ENCODE measurements at places on chromosomes 4 and X.

DNA sequence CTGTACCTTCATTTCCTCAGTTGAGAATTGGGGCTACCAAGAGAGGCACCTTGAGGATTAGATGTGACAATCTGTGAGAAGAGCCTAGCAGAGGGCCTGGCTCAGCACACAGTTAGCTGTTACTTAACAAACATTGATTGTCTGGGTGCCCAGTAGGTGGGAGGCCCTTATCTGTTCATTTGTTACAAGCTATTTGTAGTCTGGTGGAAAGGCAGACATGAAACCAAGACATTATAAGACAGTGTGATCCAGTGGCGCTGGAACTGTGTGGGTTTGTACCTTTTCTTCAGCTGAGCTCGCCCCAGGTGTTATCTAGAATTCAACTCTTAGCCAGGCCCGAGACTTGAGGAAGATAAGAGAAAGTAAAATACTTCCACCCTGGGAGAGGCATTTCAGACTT lies 16.9 kb downstream of the AKAP4 start:
- DNase-seq, result no peak

GRCh38 chrX:134171661-134172587 lies 65.1 kb upstream of the CCDC160 start:
- peak; percentile 72 for DNase-seq

- DNase-seq, result no peak
Observed at GRCh38 chrX:24607616-24608015, 39.5 kb downstream of the PCYT1B start.

DNA sequence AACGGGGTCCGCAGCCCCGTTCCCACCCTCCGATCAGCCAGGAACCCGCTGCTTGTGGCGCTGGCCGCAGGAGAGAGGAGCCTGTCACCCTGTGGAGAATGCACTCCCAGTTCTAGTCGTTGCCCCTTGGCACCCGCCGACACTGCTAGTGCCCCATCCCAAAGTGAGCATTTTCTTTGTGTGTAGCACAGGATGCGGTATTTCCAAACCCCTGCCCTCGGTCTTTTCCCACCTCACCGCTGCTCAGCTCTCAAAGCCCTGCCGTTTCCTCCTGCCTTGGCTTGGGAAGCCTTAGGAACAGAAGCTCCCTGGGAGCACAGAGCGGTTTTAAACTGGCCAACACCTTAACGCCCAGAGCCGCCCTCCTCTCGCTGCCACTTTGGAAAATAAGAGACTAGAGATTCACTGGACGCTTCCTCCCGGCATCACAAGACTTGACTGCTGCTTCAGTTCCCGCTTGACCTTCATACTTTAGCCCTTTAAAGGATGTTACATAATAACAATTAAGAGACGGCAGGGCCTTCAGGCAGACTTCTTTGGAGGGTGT lies 772 bp downstream of the CYP4V2 start:
- peak; percentile 62 for DNase-seq

- no peak for DNase-seq
Observed at GRCh38 chrX:125405339-125405738, 85.7 kb downstream of the TEX13C start.

- no peak for DNase-seq
Observed at GRCh38 chr4:185773419-185773818, 38.6 kb downstream of the SORBS2 start.

GRCh38 chr4:48912349-48912748 lies 5.8 kb upstream of the OCIAD2 start:
- DNase-seq, result no peak

GRCh38 chrX:71171110-71171801 lies 26.6 kb downstream of the NLGN3 start:
- no peak for DNase-seq

- no peak for DNase-seq
Observed at GRCh38 chrX:130179579-130180215, 7.9 kb downstream of the RAB33A start.

DNA sequence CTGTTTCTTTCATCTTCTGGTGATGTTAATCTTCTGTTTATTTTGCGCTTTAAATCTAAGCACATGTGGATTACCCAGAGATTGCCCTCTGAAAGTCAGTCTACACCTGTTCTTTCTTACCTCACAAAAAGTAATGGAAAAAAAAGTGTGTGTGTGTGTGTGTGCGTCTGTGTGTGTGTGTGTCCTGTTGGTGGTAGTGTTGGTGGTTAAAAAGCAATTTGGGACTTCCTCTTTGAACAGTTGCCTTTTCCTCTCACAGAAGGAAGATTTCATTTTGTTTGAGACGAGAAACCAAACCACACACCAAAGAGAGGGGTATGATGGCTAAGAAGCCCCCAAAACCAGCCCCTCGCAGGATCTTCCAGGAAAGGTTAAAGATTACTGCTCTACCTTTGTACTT lies at the start of gene STAP1:
Gene STAP1 (plus strand): TSS at position 235 of the 400 bp plus-strand sequence. CDS start 83 bp downstream, at position 318.
- no peak for DNase-seq

DNA sequence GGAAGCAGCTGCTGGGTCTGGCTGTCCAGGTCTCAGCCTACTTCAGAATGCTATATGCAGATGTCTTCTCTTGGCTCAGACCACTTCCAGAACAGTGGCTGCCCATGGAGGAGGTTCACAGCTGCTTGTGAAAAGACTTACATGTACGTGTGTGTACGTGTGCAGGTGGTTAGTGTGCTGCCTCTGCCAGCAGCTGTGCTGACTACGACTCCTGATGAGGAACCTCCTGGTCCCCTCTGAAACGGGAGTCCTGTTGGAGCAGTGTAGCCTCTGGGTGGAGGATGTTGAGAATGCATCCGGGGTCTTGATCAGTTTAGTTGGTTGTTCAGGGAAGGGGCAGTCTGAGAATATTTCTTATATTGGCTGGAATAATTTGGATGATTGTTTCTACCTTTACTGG lies 155.9 kb upstream of the WDR1 start:
- DNase-seq, result peak; percentile 5

GRCh38 chr4:171759274-171759673 lies 53.9 kb upstream of the GALNTL6 start:
- no peak for DNase-seq

DNA sequence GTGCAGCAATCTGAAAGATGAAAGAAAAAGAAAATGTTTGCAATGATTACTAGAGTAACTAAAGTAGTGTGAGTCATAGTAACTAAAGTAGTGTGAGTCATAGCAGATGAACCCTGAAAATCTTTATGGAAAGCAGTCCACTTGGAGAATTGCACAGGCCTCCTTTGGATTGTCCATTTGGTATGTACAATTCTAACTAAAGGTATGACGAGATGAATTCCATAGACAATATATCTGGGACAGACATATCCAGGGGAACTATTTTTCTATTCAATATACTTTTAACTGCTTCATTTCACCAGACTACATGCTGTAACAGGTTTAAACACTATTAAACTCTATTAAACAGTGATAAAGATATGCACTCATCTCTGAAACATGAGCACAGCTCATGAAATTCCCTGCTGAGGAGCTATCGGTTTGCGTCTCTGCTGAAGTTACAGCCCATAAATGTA lies 798.7 kb downstream of the PCDH7 start:
- no peak for DNase-seq

GRCh38 chr4:48557478-48557877 lies 67.4 kb downstream of the ZAR1 start:
- DNase-seq, result no peak

GRCh38 chr4:127188847-127189246 lies 443.9 kb upstream of the INTU start:
- DNase-seq, result no peak

DNA sequence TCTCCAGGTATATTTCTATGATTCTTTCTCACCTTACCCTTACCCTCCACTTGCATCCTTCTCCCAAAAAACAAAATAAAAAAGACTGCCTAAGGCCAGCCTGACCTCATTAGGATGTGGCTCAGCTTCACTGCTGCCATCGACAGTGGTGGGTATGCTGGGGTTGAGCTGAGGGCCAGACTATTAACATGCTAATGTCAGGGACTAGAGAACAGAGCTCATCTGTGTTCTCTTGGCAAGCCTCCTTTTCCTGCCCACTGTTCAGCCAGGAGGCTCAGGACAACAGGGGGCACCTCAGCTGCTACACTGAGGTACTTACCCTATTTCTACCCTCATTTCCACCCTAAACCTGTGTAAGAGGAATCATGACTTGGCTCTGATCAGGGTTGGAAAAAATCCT lies 59.3 kb downstream of the MSN start:
- no peak for DNase-seq

- DNase-seq, result no peak
Observed at GRCh38 chr4:86006057-86006456, 353.8 kb downstream of the MAPK10 start.

DNA sequence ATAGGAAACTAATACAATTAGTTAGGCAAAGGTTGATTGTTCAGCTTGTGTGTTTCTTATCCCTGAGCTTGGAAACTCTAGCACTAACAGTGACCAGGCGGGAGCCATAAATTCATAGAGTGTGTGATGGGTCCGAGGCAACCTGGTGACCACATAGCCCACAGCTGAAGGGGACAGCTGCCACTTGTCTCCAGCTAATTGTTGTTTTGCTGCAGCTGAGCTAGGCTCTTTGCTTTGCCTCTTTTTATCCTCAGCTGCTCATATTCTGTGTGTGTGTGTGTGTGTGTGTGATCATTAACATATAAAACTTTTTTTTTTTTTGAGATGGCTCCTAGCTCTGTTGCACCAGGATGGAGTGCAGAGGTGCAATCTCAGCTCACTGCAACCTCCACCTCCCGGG lies 53.2 kb downstream of the DOCK11 start:
- peak; percentile 58 for DNase-seq

DNA sequence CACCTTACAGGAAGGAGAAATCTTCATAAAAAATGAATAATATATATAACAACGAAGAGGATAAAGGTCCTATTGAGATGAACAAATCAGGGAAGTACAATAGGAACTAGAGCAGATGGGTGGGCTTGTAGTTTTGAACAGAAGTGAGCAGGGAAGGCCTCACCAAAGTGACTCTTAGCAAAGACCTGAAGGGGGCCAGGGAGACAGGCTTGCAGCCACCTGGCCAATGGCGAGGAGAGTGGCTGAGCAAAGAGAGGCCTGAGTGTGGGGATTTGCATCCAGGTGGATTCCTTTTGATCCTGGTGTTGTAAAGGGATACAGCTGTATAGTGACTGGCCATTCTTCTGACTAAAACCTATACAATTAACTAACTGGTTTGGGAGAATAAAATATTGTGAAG lies 354.1 kb downstream of the CAMK2D start:
- no peak for DNase-seq

- DNase-seq, result peak; percentile 44
Observed at GRCh38 chrX:119488749-119489148, 20.5 kb downstream of the SLC25A5 start.

DNA sequence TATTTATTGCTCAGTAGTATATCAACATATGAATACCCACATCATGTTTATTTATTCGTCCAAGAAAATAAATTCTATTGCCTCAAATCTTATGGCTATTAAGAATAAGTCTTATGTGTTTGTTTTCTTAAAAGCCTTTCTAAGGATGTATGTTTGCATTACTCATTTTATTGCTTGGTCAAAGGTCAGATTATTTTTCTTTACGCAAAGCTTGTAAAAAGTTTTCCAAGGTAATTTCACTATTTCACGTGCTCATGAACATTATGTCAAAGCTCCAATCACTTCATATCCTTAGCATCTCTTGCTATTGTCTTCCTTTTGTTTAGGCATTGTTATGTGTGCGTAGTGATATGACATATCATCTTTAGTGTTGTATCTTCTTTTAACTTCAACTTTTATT lies 258.5 kb upstream of the FSTL5 start:
- no peak for DNase-seq

GRCh38 chrX:2282490-2283090 lies 218.2 kb downstream of the DHRSX start:
- DNase-seq, result no peak
